Islet precursor cell (in vitro differentiated cells): ENCODE measurements at places on chromosomes 6 and 20.

GRCh38 chr20:3082306-3082951 is 2.1 kb downstream of the AVP start:
- no peak for DNase-seq

DNA sequence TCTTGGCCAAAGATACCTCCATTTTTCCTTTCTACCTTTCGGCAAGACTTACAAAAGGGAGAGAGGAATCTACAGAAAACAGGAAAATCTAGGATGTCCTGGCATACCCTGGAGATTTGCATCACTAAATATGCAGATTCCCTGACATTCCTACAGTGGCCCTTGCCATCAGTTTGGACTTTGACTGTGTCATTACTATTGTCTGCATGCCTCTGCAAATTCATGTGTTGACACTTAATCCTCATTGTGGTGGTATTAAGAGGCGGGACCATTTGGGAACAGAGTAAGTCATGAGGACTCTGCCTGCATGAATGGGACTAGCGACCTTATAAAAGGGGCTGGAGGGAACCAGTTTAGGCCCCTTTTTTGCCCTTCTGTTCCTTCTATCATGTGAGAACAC is 50.5 kb upstream of the DTNBP1 start:
- no peak for DNase-seq

DNA sequence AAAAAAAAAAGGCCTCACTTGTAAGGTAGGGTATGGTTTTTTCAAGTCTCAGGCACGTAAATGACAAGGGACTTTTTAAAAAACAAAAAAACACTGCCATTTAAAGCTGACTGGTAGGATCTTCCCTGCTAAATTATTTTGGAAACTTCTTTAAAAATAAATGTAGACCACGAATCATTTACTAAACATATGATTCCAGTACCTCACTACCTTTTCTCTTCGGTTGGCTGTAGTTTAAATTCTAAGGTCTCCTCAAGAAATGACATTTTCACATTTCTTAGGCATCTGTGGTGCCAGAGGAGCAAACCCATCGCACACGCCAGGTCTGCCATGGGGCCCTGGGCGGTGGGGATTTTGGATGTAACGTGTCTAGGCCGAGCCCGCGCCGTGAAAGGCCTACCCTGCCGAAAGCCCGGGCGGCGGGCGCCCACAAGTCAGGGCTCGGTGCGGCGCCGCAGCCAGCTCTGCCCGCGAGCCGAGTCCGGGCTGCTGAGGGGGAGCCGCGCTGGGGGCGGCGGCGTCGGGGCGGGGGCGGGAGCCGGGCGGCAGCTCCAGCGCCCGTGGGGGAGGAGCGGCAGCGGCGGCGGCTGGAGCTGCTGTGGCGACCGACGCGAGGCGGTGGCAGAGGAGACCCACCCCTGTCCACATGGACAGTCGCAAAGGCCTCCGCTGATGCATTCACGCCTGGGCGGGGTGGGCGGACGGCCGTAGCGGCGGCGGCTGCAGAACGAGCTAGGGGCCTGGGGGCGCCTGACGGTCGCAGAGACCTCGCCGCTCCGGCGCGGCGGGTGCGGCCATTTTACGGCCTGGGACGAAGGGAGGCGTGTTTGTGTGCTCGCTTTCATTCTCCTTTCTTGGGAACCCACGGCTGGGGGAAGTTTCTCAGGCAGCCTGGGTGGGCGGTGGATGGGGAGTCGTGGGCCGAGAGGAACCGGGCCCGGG is at the start of gene SENP6:
TSS of gene SENP6 (plus strand) at position 577 of the 942 bp plus-strand sequence. CDS start 645 bp downstream, outside the sequence.
- peak; percentile 95 for DNase-seq

- no peak for DNase-seq
Measured at GRCh38 chr20:35523298-35523888, 6.1 kb downstream of the C20orf173 start.

DNA sequence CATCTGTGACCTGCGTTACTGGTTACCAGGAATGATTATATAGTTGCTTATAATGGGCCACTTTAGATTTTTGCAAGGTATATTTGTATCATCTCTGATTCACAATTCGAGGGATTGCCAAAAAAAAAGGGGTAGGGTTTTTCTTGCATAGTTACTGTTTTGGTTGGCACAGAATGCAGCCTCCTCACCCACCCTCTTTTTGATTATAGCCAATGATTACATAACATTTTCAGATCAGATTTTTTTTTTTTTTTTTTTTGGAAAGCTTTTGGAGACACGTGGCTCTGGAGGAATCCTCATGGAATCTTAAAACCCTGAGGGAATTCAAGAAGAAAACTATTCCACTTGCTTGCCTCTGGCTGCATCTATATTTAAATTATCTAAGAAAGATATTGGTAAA is 53.7 kb downstream of the UST start:
- no peak for DNase-seq

GRCh38 chr20:21048841-21049273 is 57.3 kb downstream of the LINC00237 start:
- DNase-seq: peak; percentile 75

GRCh38 chr6:170329321-170329720 is 22.8 kb downstream of the FAM120B start:
- no peak for DNase-seq

DNA sequence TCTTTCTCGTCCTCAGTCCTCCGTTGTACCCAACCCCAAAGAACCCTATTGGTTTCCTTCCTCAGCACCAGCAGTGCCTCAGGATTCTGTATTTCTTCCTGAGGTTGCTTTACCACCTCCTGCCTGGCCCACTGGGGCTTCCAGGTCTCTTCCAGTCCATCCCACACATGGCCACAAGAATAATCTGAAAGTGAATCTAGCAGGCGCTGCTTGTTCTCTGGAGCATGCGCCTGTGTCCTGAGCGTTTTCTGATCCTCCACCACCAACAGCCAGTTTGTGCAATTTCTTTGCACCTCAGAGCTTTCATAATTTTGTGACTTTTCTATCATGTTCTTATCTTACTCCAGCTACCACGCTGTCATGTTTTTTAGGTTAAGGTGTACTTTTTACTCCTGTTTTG is 11.6 kb upstream of the HSP90AB1 start:
- no peak for DNase-seq

- no peak for DNase-seq
Measured at GRCh38 chr20:40467067-40467466, 222.0 kb downstream of the MAFB start.

- no peak for DNase-seq
Measured at GRCh38 chr6:44451803-44452695, 64.5 kb downstream of the CDC5L start.

GRCh38 chr6:139758209-139758611 is 383.8 kb upstream of the CITED2 start:
- no peak for DNase-seq

DNA sequence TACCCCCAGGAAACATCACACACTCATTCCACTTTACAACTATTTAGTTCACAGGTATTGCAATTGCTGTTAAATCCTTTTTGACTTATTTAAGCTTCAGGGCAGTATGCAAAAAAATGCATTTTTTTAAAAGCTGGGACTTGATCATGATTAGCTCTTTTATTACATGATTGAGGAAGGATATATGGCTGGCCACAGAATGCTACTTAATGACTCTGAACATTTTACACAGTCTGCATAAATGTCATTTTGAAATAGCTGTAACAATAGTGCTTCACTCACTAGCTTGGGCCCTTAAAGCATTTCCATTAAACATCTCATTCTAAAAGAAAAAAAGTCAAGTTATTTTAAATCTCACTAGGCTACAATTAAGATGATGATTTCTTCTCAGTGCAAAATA is 429.7 kb downstream of the FRK start:
- DNase-seq: no peak

GRCh38 chr6:93365445-93365844 is 53.9 kb downstream of the EPHA7 start:
- no peak for DNase-seq

- no peak for DNase-seq
Measured at GRCh38 chr6:117145940-117146339, 119.4 kb upstream of the VGLL2 start.

DNA sequence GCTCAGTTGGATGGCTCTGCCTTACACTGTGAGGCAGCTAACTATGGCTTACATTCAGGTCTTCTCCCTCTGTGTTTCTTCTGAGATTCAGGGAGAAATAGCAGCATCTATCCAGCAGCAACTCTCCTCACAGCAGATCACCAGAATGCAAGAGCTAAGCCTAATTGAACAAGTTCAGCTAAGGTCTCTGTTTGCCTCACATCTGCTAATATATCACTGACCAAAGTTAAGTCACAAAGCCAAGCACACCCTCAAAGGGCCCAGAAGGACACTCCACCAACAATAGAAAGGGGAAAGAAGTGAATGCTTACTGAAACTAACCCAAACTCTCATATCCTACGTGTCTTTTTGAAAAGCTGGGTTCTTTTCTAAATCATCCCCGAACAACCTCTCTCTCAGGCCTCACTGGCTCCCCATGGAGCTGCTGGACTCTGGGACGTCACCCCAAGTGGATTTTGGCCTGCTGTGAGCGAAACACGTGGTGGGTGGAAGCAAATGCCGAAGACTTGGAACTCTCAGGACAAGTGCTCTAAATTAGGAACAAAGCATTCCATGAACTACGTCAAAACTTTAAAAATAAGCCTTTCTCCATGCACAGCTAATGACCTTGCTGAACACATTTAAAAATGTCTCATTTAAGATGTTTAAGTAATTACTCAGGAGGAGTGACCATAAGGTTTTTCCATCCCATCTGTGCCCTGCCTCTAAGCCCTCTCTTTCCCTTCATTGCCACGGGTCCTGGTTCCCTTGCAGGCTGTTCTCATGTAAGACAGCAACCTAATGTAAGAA is 167.5 kb upstream of the PLCB4 start:
- no peak for DNase-seq

- no peak for DNase-seq
Measured at GRCh38 chr6:122747573-122747972, 31.9 kb upstream of the FABP7 start.

GRCh38 chr6:20819774-20820400 is 285.6 kb downstream of the CDKAL1 start:
- DNase-seq: no peak

GRCh38 chr6:14889611-14890593 is 356.0 kb upstream of the JARID2 start:
- DNase-seq: peak; percentile 57

DNA sequence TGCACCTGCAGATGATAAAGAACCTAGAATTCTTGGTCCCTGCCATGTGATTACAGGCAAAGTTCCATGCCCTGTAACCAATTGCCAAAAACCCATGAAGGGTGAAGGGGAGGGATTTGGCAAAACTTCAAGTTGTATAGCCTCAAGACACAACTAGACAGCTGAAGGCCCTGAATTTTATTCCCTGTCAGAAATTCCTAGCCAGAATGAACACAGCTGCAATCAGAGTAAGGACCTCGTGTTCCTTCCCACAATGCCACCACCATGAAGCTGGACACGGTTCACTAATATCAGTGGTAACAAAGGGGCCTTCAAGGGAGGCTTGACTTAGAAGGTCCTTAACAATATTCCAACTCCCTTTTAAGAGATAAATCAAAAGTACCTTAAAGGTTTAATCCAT is 22.5 kb upstream of the IRAK1BP1 start:
- no peak for DNase-seq

DNA sequence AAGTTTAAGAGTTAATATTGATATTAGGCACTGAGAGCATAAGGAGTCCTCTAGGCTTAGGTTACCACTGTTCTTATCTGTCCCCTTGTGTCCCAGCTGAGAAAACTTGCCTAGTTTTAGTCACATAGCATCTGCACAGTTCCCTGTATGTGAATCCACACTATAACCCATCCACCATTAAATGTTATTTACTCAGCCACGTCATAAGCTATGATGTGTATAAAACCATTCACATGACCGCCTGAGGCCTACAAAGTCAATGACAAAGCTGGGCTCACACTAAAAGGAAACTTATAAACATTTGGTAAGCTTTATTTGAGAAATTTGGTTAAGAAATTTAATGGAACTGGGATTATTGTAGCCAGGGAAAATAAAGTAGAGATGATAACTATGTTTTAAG is 59.2 kb upstream of the TFAP2D start:
- no peak for DNase-seq

DNA sequence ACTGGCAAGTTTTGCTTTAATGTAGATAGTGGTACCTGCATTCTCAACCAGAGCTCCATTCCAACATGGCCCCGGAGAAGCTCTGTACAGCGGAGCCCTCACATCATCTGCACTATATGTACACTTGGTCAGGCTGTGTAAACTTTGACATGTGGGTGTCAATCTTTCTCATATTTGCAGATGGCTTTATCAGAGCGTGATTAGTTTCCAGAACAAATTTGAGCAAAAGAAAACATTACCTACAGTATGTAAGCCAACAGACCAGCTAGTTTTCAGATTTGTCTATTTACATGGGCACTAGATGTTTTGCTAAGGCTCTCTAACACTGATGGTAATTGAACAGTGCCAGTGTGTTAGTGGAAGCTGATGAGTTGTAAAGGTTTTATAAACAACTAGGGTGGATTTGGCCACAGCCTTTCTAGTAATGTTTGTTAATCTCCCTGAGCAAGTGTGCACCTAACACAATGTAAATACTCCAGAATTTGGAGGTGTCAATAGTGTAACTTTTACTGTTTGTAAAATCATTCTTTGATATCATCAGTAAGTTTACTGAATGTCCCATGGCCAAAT is 131.8 kb downstream of the FOXA2 start:
- DNase-seq: no peak

DNA sequence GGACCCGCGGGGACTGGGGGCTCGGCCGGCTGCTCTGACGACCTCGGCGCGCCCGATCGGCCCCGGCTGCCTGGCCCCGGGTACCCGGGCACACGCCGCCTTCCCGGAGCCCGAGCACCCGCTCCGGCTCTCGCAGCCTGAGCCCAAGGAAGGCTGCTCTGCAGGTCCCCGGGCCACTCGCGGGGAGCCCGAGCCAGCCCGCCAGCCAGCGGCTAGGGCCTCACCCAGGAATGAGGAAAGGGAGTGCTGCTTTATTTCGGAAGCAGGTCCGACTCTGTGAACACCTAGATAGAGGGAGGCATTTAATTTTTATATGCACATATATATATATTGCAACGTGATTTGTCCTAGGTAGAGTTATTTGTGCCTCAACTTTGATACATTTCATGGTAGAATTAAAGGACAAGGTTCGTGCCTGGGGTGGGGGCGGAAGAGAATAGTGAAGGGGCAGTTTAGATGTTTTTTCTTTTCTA is 15.5 kb downstream of the FOXA2 start:
- DNase-seq: no peak

DNA sequence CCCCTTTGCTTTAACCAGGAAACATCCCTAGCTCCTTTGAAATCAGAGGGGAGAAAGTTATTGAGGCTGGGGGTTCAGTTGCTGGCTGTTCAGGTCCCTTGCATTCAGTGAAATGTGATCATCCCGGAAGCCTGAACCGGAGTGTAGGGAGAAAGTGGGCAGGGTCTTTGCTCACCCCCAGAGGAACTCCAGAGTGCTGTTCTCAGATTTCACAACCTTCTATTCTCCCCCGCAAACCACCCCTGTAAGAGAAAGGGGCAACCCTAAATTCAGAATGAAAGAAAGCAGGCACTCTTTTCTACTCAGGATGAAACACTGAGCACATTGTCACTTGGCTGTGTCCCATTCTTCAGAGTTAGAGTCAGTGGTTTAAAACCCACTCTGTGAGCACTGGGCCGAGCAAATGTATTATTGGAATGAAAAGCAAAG is 139.8 kb downstream of the KHDC1L start:
- DNase-seq: no peak

GRCh38 chr20:63023936-63024571 is 17.3 kb upstream of the BHLHE23 start:
- no peak for DNase-seq

GRCh38 chr6:89934685-89935366 is 40.6 kb downstream of the GJA10 start:
- DNase-seq: peak; percentile 49

- no peak for DNase-seq
Measured at GRCh38 chr6:13025893-13026499, 302.3 kb downstream of the TBC1D7 start.

- DNase-seq: no peak
Measured at GRCh38 chr6:42720739-42721138, 1.7 kb downstream of the PRPH2 start.
